ENCODE measurements at places on chromosomes 12 and 14.

- DNase-seq = no peak
Measured at GRCh38 chr12:115811045-115811444, 466.4 kb downstream of the MED13L start.

GRCh38 chr12:63066782-63067181, 84.2 kb downstream of the AVPR1A start:
- DNase-seq = no peak

DNA sequence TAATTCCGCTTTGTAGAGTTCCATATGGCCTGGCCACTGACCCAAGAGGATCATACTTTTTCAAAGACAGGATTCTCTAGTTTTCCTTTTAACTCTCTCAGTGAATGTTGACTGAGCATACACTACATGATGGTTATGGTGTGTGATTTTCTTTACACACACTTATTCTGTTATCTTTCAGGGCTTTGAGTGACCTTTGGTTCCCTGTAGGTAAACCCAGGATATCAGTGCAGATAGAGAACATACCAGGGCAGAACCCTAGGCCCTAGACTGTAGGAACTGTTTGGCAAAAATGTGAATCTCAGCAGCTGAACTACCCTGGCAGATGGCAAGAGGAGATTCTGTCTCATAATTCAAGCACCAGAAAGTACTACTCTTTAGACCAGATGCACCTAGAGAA, 159.6 kb downstream of the KCNA5 start:
- no peak for DNase-seq

GRCh38 chr14:35847636-35848035, 21.5 kb downstream of the BRMS1L start:
- DNase-seq = no peak

- DNase-seq = no peak
Measured at GRCh38 chr12:71438670-71439361, 782 bp upstream of the LGR5 start.

GRCh38 chr12:126847005-126847629, 1419.9 kb upstream of the TMEM132C start:
- DNase-seq = no peak

DNA sequence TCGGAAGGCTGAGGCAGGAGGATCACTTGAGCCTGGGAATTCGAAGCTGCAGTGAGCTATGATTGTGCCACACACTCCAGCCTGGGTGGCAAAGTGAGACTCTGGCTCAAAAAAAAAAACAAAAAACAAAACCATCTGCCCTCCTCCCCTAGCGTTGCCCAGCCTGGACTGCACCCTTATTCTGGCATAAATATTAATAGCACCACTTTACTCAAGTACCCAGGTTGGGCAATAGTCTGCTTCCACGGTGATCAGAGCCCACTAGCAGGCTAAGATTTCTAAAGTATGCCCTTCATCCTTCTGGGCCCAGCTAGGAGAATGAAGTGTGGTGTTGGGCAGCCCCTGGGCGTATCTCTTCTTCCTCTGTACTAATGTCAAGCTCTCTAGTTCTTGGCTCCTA, 33.3 kb downstream of the KCTD10 start:
- no peak for DNase-seq

- no peak for DNase-seq
Measured at GRCh38 chr12:3251691-3252090, 174.5 kb downstream of the TSPAN9 start.

GRCh38 chr12:47225356-47225755, 145.6 kb upstream of the AMIGO2 start:
- no peak for DNase-seq

- no peak for DNase-seq
Measured at GRCh38 chr14:69960296-69960695, 81.1 kb downstream of the SMOC1 start.

DNA sequence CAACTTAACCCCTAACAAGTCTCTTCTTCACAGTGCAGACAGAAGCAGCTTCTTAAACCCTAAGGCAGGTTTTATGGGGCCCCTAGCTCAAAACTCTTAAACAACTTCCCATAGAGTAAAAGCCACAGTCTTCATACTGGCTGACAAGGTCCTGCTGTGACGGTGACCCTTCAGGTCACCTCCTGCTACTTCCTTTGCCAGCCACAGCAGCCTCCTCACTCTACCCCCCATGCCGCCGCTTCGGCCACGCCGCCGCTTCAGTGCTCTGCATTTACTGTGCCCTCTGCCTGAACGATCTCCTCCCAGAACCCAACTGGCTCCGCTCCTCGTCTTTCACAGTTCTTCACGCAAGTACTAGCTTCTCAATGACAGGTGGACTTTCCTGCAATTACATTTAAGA, 45.5 kb downstream of the ACADS start:
- DNase-seq = no peak

DNA sequence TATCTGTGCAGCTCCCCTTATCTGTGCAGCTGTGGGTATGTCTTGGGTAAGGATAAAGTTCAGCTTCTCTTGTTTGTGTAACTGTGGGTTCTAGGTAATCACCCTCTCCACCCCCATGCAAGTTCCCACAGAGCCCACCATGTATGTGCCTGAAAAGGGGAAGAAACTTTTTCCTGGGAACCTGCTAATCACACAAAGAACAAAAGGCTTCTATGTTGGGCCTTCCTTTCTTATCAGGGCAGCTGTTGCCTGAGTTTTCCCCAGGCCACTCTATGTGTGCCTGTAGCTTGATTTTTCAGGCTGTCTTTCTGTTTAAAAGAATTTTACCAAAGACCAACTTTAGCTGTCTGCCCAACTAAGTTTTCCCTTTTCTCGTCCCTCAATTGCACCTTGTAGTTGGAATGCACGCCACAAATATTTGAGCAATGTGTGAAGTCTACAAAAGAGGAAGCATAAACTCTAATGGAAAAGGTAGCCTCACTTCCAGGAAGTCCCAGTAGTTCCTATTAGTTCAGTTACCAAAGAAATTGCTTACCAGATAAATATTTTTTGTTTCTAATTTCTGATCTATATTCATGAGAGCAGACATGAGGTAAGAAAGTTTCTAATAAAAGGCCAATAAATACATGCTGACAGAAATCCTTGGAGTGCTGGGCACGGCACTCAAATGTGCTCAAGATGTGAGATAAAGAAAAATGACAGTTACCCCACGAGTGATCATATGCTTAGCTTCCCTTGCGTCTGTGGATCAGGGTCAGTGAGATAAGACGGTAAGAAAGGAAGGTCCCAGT, 2.7 kb upstream of the GALC start:
- DNase-seq = no peak

DNA sequence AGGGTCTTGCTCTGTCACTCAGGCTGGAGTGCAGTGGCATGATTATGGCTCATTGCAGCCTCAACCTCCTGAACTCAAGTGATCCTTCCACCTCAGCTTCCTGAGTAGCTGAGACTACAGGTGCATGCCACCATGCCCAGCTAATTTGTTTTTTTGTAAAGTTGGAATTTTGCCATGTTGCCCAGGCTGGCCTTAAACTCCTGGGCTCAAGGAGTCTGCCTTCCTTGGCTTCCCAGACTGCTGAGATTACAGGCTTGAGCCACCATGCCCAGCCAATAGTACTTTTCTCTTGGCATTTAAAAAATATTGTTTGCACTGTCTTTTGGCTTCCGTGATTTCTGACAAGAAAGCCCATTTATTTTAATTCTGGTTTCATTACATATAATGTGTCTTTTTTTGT, 61.3 kb downstream of the DIP2B start:
- DNase-seq = no peak

DNA sequence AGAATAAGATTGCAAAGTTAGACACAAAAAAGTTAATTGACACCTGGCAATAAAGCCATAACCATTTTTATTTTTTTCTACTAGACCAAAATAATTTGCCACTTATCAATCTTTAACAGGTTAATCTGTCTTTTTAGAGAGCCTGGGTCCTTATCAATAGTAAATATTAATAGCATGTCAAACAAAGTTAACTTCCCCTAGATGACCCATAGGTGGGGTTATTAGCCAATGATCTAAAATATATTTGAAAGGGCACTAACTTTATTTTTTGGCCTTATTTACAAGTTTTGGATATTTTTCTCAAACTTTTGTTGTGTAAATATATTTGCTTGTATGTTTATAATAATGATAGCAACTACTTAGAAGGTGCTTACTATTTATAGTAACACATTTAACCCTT, 3.9 kb downstream of the ANKRD33 start:
- no peak for DNase-seq

GRCh38 chr14:106268013-106268727, 741.8 kb downstream of the TMEM121 start:
- DNase-seq = no peak

DNA sequence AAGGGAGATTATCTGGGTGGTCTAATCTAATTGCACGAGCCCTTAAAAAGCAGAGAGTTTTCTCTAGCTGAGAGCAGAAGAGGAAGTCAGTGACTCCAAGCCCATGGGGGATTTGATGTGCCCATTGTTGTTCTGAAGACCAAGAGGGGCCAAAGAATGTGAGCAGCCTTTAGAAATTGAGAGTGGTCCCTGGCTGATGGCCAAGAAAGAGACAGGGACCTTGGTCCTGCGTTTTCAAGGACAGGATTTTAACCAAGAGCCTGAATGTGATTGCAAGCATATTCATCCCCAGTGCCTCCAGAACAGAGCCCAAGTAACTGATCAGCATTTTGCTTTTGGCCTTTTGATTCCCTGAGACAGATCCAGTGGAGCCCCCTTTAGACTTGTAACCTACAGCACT, 1353.9 kb downstream of the AACS start:
- DNase-seq = no peak

DNA sequence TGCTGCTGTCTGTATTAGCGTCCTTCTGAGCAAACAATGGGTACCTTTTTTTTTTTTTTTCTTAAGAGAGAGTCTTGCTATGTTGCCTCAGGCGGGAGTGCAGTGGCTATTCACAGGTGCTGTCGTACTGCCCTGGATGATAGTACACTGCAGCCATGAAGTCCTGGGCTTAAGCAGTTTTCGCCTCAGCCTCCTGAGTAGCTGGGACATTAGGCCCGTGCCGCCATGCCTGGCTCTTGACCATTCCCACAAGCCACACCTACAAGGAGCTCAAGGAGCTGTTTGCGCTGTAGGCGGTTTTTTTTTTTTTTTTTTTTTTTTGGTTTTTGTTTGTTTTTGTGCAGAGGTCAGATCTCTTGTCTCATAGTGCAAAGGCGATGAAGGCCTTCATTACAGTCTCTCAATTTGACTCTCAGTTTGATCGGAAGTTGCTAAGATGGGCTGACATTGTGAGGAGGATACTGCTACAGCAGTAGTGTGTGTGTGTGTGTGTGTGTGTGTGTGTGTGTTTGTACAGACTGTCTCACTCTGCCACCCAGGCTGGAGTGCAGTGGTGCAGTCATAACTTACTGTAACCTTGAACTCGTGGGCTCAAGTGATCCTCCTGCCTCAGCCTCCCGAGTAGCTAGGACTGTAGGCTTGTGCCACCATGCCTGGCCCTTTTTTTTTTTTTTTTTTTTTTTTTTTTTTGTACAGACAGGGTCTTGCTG, 34.2 kb downstream of the TRAF3 start:
- DNase-seq = no peak

- DNase-seq = no peak
Measured at GRCh38 chr12:2287151-2287550, 234.4 kb downstream of the CACNA1C start.

DNA sequence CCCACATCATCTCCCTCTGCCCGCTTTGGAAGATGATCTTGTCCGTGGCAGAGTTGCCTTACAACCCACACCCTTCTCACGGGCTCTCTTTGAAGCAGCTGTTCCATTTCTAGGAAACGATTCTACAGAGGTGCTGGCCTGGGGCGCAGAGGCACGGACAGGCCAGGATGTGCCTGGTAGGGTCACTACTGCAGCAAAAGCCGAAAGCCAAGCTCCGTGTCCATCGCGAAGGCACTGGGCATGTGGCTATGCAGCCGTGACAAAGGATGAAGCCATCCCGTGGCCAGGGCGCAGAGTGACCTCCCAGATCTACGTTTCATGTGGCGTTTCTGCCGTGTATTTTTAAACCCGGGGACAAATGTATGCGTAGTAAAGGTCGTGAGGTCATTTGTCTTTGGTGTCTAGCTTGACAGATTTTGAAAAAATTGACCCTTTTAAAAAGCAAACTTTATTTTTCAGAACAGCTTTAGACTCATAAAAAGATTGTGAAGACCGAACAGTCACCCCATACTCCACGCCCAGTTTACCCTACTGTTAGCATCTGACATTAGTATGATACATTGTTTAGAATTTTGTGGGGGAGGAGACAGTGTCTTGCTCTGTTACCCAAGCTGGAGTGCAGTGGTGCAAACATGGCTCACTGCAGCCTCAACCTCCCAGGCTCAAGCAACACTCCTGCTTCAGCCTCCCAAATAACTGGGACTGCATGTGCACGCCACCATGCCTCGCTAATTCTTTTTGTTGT, 40.4 kb upstream of the NCOR2 start:
- no peak for DNase-seq

- no peak for DNase-seq
Measured at GRCh38 chr12:68163560-68164081, 4.1 kb upstream of the IFNG start.

DNA sequence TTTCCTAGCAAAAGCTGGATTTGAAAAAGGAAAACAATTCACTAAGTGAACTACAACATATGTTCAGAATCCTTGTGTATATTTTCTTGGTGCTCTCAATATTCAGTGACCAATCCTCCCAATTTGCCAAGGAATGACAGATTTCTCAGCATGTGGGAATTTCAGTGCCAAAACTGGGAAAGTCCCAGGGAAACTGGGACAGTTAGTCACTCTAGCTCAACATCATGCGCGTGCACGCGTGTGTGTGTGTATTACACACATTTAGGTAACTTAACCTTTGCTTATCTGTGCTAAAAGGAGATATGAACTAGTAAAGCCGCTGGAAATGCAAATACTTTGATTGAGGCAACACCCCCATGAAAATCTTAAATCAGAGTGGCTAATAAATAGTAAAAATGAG, 26.1 kb upstream of the SLC6A13 start:
- no peak for DNase-seq

DNA sequence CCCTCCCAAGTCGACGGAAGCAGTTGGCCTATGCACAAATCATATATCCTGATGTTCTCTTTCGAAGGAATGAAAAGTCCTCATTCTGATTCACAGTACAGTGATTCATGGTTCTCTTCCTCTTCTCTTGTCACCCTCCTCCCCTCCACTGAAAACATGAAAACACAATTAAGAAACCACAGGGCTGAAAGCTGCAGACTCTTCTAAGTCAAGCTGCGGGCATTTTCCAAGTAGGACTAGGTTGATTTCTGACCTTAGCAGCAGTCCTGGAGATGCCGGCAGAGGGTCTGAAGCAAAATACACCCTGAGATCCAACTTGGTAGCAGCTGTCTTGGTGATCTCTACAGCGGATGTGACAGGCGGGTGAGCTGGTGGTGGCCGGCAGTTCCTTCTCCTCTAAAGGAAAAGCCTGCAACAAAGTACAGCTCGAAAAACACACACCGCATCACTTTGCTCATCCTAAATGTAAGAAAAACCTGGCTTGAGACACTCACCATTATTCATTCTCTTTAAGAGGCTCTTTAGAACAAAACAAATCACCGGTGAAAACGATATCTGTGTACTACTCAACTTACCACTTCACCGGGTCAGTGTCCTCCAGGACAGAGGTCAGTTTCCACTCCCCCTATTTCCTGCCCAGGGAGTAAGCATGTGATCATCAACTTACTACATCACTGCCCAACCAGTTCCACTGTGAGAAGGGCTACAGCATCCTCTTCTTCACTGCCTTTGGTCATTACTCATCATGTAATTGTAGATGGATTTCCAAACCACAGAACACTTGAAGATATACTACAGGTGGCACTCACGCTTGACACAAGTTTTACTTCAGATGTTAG, 6.0 kb downstream of the TMCC3 start:
- DNase-seq = peak; percentile 4

- DNase-seq = peak; percentile 16
Measured at GRCh38 chr12:72570601-72571000, 298.4 kb downstream of the TRHDE start.

All from HL-60 (cell line).